Smooth muscle cell of the coronary artery (primary cell): ENCODE measurements at places on chromosomes 3 and 15. TPM values are rescaled to one million over a fixed set of nuclear protein-coding genes. Genes with fewer than 3 reads are reported as not detected.

Gene SCAANT1
- total RNA-seq = not detected in 2 replicates

Gene RPL15
- total RNA-seq = 2,699 and 2,846 TPM in 2 replicates

Gene MUC13
- total RNA-seq = not detected in 2 replicates

Gene PDHB
- total RNA-seq = 54.1 and 87.4 TPM in 2 replicates

Gene ARPC4
- total RNA-seq = 143 and 243 TPM in 2 replicates

Gene RASA2
- 13.8 and 15.6 TPM in 2 replicates for total RNA-seq
